ENCODE measurements at places on chromosomes 2 and 18.
A peak's percentile ranks its signal among the peaks of the same experiment; 100 is the strongest.

- no peak for DNase-seq
Measured at GRCh38 chr2:109335631-109336176, 206.7 kb downstream of the SH3RF3 start.

DNA sequence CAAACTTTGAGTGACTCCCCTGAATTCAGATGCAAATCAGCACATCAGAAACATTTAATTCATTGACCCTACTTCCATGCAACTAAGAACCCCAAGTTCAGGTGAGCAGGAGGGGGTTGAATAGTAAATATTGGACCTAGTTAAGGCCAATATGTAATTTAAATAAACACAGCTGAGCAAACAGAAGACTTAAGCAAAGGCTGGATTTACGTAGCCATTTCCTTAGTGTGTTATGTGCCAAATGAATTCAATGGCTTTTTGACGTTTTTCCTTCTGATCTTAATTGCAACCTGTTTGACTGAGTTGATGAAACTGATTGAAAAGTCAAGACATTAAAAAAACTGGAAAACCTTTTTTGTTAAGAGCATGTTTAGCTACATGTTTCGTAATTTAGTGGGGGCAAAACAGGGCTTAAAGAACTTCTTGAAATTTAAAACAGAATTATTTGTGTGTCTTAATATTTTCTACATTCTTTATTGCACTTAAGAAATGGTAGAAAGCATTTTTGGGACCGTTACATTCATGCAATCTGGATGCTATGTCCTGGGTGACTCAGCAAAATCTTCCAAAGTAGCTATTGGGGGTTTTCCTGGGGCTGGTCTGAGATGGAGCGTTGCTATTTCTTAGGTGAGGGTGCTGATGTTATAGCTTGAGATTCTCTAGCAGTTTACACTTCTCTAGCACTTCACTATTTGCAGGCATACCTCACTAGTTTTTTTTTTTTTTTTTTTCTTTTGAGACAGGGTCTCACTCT lies 25.5 kb upstream of the KCNE4 start:
- DNase-seq, result no peak

- DNase-seq, result no peak
Measured at GRCh38 chr2:88011011-88011410, 5.3 kb downstream of the RNU2-63P start.

DNA sequence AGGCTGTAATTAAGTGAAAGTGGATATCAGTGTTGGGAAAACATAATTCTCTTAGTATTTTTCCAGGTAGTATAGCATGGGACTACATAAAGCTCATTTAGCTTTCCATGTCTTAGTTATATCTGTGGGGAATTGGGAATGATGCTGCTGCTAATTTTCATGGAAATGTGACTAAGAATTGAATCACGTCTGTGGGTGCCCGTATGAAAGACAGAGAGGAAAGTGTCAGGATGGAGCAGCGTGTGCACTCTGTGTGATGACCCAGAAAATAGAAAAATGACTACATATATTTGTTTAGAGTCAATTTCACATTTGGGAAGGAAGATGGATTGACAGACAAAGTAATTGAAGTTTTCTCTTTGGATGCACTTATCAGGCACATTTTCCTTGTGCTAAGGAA lies 212.1 kb downstream of the PTPRM start:
- no peak for DNase-seq

DNA sequence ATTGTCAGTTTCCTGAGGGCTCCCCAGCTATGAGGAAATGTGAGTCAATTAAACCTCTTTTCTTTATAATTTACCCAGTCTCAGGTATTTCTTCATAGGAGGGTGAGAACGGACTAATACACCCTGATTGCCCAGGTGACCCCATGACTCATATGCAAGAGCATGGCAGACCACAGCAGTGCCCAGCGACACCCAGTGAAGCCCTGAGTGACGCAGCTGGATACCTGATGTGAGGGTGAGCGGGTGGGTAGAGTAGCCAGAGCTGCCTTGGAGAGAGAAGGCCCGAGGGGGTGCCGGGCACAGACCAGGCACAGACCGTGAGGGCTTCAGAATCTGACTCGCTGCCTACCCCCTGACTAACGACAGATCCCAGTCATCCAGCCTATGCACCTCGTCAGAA lies 15.4 kb downstream of the ALPG start:
- no peak for DNase-seq

GRCh38 chr2:68737711-68738110 lies 3.1 kb downstream of the ARHGAP25 start:
- no peak for DNase-seq

- DNase-seq, result no peak
Measured at GRCh38 chr18:72107647-72108383, 436.3 kb downstream of the CBLN2 start.

DNA sequence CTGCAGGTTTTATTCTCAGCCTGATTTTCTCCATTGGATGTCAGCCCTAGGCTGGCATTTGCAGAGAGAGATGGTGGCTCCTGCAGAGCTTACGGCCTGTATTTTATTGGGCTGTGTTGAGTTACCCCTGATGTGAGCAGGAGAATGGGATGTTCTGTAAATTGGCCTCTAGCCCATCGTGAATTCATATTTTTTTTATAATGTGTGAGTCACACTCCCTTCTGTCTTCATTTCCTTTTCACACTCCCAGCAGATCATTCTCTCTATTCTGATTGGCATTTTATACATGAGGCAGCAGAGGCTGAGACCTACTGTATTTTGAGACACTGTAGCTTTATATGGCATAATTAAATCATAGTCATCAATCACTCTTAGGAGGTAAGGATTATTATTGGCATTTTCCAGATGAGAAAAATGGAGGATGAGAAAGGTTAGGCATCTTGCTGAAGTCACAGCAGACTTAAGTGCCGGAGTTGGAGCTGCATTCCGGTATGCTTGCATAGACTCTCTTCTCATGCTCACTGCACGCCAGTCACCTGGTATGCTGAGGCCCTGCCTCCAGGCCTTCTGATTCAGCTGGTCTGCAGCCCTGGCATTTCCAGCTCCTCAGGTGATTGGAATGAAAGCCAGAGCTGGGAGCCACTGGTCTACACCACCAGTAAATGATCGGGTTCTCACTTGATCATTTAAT lies 142.4 kb downstream of the NEDD4L start:
- peak; percentile 78 for DNase-seq

GRCh38 chr2:33086400-33087015 lies 139.8 kb downstream of the LTBP1 start:
- DNase-seq, result peak; percentile 27

- peak; percentile 70 for DNase-seq
Measured at GRCh38 chr2:223230352-223230751, 178.4 kb downstream of the KCNE4 start.

- DNase-seq, result no peak
Measured at GRCh38 chr2:74908748-74909444, 49.5 kb upstream of the POLE4 start.

GRCh38 chr2:74756356-74756890 lies 77.5 kb upstream of the HK2 start:
- DNase-seq, result no peak

GRCh38 chr18:62480927-62481326 lies 41.9 kb upstream of the ZCCHC2 start:
- DNase-seq, result no peak

All from epithelial cell of prostate (primary cell).